CD8-positive, alpha-beta memory T cell (primary cell): ENCODE measurements at places on chromosomes 13 and 19.

DNA sequence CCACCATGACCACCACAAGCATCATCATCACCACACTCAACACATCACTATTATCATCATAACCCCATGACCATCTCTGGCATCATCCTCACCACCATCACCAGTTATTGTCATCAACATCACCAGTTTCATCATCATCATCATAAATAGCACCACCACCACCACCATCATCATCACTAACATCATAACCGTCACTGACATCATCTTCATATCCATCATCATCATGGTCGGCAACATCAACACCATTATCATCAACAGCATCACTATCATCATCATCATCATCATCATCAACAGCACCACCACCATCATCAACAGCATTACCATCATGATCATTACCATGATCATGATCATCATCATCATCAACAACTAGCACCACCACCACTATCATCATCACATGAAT lies 67.2 kb downstream of the MBD3L1 start:
- DNase-seq, result no peak

- DNase-seq, result peak; percentile 51
These were observed 38.7 kb downstream of the ELF1 start for GRCh38 chr13:40980461-40980860.

DNA sequence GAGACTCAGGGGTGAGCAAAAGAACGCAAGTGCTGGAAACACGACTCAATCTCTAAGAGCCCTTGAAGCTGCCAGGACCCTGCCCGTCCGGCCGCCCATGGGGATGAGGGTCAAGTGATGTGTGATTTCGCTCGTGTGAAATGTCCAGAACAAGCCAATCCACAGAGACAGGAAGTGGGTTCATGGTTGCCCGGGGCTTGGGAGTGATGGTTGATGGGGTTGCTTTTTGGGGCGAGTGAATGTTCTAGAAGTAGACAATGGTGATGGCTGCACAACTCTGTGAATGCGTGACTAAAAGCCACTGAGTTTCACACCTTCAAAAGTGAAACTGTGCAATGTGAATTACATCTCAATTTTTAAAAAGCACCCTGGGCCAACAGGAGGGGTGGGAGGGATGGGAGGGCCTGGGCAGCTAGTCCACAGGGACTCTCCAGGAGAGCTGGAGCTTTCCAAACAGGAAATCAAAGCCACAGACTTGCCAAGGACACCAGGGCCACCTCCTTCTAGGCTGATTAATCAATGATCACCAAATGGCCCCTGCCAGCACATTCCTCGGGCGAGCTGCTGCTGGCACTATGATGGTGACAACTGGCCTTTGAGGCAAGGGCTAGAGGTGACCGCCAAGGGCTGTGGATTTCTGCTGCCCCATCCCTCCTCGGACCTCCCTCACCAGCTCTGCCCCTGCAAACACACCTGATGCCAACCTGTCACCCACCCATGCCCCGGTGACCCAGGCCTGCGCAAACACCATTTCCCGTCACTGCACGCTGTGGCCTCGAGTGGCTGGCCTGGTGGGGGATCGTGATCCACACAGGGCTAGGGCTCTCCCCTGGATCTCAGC lies 14.0 kb downstream of the DPP9 start:
- DNase-seq, result no peak

DNA sequence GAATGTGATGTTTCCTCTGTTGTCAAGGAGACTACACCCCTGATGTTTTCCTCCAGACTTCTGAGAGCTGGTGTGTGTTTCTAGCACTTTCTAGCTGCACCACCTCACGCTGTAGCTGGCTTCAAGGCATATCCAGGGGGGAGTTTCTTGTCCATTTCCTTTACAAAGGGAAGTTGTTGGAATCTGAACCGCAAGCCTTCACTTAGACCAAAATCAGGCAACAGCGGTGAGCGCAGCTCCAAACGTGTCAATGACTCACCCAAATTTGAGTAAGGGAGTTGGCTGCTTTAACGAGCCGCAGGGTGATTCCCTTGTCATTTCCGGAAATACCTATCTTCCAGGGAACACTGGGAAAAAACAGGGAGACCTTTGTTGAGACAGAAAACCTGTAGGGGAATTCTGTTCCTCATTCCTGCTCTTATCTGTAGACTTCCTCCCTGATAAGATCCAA lies 2.5 kb downstream of the LDLR start:
- peak; percentile 83 for DNase-seq

DNA sequence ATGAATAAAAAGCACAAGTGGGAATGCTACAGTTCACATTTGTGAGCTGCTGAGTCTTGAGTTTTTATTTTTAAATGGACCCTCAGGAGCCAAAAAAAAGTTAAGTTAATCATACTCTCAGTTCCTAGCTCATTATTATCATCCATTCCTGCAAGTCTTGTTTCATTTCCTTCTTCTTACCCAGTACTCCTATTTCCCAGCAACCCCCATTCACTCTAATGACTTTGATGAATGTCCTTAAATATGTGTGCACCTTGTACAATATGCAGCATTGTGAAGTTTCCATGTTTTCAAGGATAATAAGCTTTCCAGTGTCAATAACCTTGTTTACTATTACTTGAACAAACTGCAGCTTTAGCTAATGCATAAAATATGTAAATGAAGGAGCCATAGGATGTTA lies 366.2 kb downstream of the DCT start:
- DNase-seq, result no peak

DNA sequence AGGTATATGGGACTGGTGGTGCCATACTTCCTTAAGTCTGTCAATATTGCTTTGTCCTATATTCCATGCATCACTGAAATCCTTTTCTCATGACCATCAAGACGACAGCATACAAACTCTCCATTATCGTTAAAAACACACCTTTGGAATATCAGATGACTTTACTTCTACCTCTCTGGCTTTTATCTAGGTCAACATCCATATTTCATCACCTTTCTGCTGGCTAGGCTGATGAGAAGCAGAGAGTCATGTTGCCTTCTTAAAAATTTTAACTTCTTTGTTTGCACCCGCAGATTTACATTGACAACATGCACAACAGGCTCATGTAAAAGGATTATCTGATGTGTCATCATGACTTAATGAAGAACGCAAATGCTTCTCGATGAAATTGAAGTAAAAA lies 771.4 kb downstream of the OLFM4 start:
- no peak for DNase-seq

- DNase-seq, result no peak
These were observed 26.6 kb downstream of the ZNF345 start for GRCh38 chr19:36876993-36877938.

GRCh38 chr19:43640424-43640757 lies 741 bp upstream of the CADM4 start:
- DNase-seq, result no peak

- DNase-seq, result no peak
These were observed 32.4 kb downstream of the DPRX start for GRCh38 chr19:53664152-53664551.

GRCh38 chr13:31869582-31869981 lies 130.3 kb downstream of the RXFP2 start:
- no peak for DNase-seq

GRCh38 chr19:41799444-41800000 lies 3.1 kb downstream of the CEACAM3 start:
- DNase-seq, result no peak

DNA sequence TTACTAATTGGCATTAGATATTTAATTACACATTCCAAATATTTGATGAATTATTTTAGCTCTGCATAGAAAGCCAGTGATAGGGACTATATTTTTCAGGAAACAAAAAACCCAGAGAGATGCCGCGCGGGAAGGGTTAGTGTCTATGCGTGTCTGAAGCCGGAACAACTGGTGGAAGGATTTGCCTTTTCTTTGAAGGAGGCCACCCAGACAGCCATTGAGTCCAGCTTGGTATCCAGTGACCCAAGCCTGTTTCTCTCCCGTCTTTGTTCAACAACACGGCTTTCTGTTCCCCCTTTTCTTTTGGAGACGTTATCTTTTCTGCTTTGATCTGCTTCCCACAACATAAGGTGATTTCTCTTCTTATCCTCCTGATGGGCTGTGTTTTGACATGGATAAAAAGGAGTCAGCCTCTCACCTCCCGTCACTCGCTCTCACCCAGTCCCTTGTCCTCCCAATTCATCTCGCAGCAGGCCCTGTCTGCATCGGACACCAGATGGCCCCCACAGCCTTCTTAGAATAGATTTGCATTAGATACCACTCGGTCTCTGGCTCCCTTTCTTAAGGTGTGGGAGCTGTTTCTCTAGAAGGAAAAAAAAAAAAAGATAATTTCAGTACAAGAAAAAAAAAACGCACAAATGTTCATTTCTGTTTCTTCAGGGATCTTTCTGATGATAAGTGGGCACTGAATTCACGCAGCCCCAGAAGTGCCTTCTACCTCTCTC lies 361.8 kb downstream of the ZNF536 start:
- no peak for DNase-seq

DNA sequence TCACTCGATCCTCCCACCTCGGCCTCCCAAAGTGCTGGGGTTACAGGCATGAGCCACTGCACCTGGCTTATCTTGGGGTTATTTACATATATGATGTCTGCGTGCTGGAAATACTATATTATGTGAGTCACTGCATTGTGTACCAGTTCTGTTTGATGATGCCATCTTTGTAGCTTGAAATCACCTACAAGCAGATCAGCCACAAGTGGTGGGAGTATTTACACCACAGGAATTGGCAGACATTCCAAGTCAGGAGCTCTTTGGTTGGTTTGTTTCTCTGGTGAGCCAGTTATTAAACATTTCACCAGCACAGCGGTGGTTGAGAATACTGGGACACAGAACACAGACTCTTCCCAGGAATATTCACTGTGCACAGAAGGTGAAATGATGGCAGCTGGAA lies 4.5 kb upstream of the TIMM44 start:
- no peak for DNase-seq

- no peak for DNase-seq
These were observed 52.9 kb downstream of the NDFIP2 start for GRCh38 chr13:79533781-79534400.

DNA sequence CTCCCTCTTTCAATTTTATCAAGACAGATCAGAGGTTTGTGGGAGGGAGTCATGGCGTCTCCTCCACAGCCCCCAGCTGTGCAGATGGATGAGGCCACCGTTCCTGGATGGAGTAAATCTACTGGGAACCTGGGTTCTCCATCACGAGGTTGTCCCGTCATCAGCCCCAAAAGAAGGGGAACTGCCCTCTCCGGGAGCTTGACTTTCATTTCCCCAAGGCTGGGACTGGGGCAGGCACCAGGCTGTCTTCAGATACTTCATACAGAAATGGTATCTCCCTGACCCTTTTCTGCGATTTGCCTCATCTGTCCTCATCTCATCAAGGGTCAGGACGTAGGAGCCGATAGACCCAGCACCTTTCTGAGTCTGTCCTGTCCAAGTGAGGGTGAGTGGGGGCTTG lies 9.8 kb downstream of the LILRB2 start:
- DNase-seq, result no peak
